ENCODE measurements at places on chromosomes 7 and 10. TPM values are rescaled to one million over a fixed set of nuclear protein-coding genes. Genes with fewer than 3 reads are reported as not detected.

DNA sequence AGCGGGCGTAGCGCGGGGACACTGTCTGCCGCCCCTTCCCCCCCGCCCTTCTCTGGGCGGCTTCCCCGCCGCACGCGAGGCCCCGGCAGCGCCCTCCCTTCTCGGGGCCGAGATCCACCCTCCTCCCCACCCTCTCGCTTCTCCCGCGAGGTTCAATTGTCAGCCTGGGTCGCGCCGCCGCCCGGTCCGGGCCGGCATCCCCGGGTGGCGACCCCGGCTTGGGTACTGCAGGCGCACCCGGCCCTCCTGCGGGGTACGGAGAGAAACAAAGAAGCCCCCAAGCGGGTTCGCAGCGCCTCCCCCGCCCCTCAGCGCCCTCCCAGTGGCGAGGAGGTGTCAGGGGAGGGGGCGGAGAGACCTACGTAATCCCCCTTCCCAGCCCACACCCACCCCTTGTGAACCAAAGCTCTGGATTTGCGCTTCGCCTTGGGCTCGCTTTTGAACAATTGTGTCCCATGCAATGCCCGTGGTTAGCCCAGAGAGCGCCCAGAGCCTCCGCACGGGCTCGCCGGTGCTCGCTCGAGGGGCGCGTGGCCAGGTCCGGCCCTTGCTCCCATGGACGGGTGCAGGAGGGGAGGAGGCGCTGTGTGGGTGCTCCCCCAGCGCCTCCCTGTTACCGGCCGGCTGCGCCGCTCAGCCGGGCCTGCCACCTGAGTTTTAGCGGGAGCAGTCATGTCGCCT lies 634 bp downstream of the HECW1 start:
- H3K4me3 ChIP-seq: no peak overlapping the region
- DNase-seq: no peak
- H3K27ac ChIP-seq: no peak overlapping the region
- peaks cover 73% of the 10 kb centered on the region for H3K27me3 ChIP-seq
- no peaks in the 10 kb centered on the region for H3K36me3 ChIP-seq

GRCh38 chr7:148289630-148290029 lies 300.9 kb upstream of the C7orf33 start:
- no peaks in the 10 kb centered on the region for H3K36me3 ChIP-seq
- no peaks in the 10 kb centered on the region for H3K4me1 ChIP-seq
- no peak overlapping the region for H3K4me3 ChIP-seq

DNA sequence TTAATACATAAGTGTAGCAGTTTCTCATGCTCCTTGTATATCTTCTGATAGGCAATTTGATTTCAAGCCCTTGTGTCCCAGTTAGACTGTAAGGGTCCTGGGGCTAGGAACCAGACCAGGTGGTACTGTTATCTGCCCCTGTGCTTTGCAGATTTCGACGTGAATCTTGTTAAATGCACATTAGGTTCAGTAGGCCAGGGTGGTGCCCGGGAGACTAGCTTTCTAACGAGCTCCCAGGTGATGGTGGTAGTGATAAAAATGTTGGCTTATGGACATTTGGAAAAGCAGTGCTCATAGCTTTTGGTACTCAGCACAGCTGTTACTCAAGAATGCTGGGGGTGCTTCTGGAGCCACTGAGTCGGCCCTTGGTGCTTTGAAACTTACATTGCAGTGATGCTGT lies 64.2 kb downstream of the PRPF18 start:
- no peak overlapping the region for H3K4me3 ChIP-seq
- no peak for DNase-seq
- peaks cover 7% of the 10 kb centered on the region for H3K4me1 ChIP-seq
- H3K27ac ChIP-seq: no peak overlapping the region
- H3K36me3 ChIP-seq: peaks cover 6% of the 10 kb centered on the region
- no peaks in the 10 kb centered on the region for H3K27me3 ChIP-seq

DNA sequence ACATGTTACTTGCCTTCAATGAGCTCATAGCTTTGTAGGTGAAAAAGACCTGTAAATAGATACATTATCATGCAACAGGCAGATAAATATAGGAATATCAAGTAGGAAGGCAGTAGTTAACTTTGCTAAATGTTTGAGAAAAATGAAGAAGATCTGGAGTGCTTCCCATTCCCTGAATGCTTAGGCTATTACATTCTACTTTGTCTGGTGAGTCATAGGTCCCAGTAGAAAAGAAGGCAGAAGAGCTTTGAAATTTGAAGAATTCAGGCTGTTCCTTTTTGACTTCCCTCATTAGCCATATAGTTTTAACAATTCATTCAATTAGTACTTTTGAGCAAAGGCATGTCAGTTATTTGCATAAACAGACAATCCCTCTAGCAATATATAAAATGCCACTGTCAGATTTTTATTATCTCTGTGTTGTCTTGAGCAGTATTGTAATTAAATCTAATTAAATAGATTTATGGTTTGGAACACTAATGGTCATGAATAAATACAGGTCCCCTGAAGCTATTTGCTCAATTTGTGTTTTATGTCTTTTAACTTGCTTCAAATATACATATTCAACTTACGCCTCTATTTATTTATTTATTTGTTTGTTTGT lies 875.0 kb downstream of the REEP3 start:
- no peak overlapping the region for H3K4me3 ChIP-seq
- no peak for DNase-seq
- no peaks in the 10 kb centered on the region for H3K36me3 ChIP-seq
- no peak overlapping the region for H3K27ac ChIP-seq

DNA sequence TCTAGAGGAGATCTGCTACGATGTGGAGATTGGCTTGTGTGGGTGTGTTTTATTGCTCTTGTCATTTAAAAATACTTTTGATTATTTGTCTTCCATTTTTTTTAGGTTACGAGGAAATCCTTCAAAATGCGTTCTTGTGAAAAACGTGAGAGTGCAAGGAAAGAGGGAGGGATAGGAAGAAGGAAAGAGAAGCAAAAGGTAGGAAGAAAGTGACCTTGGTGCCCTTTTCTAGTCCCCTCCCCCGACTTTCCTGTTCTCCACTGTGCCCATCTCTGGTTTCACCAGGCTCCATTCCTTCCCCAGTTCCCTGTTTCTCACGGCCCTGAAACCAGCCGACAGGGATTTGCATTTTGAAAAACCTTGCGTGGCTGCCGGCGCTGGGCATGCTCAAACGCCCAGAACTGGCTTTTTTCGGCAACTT lies 506 bp upstream of the GNAI1 start:
- no peak overlapping the region for H3K4me3 ChIP-seq
- no peak overlapping the region for H3K27ac ChIP-seq
- peaks cover 8% of the 10 kb centered on the region for H3K4me1 ChIP-seq

- H3K27ac ChIP-seq: no peak overlapping the region
- no peak overlapping the region for H3K4me3 ChIP-seq
- no peaks in the 10 kb centered on the region for H3K36me3 ChIP-seq
Measured at GRCh38 chr10:89167915-89168314, 39.2 kb downstream of the CH25H start.

- H3K4me1 ChIP-seq: no peaks in the 10 kb centered on the region
- H3K36me3 ChIP-seq: no peaks in the 10 kb centered on the region
- no peaks in the 10 kb centered on the region for H3K27me3 ChIP-seq
- no peak overlapping the region for H3K27ac ChIP-seq
- DNase-seq: no peak
Measured at GRCh38 chr10:75922435-75922834, 491.0 kb downstream of the LRMDA start.

- H3K4me1 ChIP-seq: no peaks in the 10 kb centered on the region
- no peaks in the 10 kb centered on the region for H3K36me3 ChIP-seq
- no peak overlapping the region for H3K27ac ChIP-seq
- H3K4me3 ChIP-seq: no peak overlapping the region
- peaks cover 8% of the 10 kb centered on the region for H3K27me3 ChIP-seq
Measured at GRCh38 chr10:61066661-61067344, 122.8 kb upstream of the RHOBTB1 start.

DNA sequence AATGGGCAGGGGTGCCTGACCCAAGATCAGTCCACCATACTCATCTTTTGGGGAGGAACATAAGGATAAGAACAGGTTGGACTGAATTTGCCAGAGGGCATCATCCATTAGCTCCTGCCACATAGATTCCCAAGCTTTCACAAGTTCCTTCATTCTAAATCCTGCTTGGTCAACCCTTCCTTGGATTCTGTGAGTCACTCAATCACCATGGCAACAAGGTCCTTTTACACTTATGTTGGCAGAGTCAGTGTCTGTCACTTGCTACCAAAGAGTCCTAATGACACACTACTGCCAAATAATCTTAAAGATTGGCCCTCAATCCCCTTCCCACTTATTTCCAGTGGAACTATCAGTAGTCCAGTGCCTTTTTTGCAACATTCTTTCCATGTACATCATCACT lies 5.0 kb upstream of the LGI1 start:
- H3K36me3 ChIP-seq: no peaks in the 10 kb centered on the region
- peaks cover 16% of the 10 kb centered on the region for H3K27me3 ChIP-seq
- H3K27ac ChIP-seq: no peak overlapping the region
- H3K4me3 ChIP-seq: no peak overlapping the region
- H3K4me1 ChIP-seq: no peaks in the 10 kb centered on the region

DNA sequence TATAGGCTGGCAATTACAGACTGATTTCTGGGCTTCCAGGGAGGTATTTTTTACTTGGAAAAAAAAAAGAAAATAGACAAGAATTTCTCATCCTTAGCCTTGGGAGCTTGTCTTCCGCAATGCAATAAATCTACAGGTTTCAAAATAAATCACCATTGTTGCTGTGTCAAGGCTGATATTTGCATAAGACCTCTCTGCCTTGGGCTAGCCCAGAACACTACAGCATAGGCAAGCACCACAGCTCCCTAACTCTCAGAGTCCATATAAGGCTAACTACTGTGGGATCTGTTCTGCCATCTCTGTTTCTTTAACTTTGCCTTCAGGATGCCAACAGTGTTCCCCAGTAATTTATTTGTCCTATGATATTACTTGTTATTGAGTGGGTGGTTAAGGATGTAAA lies 64.4 kb downstream of the ZWINT start:
- H3K4me3 ChIP-seq: no peak overlapping the region
- no peak for DNase-seq
- H3K4me1 ChIP-seq: no peaks in the 10 kb centered on the region
- no peaks in the 10 kb centered on the region for H3K36me3 ChIP-seq
- H3K27me3 ChIP-seq: no peaks in the 10 kb centered on the region
- no peak overlapping the region for H3K27ac ChIP-seq

DNA sequence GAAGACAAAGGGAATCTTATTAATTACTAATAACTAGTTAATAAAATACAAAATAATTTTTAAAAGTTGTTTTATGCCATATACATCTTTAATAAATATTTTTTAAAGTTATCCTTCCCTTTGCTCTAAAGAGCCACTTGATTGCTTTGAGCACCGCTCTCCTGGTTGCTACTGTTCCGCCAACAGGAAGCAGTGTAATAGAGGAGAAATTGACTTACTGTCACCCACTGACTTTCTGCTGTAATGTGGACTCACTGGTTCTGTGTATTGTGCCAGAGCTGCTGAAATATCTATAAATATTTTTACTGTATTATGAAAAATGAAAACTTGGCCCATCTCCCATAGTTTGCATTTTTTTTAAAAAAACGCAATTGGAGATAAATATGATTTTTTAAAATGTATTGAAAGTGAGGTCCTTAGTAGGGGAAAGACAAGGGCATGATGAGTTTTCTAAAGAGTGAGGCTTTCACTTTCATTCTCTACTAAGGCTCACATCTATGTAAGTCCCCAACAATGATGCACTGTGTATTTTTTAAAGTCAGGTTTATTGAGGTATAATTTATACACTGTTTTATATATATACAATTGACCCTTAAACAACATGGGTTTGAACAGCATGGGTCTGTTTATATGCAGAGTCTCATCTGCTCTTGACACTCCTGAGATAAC lies 100.5 kb downstream of the NPY start:
- H3K4me3 ChIP-seq: no peak overlapping the region
- H3K27me3 ChIP-seq: peaks cover 6% of the 10 kb centered on the region
- no peaks in the 10 kb centered on the region for H3K4me1 ChIP-seq
- no peak overlapping the region for H3K27ac ChIP-seq
- no peak for DNase-seq

DNA sequence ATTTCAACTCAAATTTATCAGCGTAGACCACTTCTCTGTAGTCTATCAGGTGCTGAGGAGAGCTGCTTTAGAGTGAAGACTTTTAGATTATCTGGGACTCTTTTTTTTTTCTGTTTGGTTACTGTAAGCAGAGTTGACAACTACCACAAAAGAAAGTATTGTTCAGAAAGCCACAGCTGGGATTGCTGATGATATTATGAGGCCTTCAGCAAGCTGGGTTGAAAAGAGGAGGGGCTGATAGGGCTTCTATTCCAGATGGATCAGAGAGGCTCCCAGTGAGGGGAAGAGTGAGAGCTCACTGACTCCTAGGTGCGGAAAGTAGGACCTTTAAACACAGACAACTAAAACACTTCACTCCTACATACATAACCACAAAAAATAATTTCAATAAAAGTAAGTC lies 188.5 kb upstream of the FERD3L start:
- no peak overlapping the region for H3K4me3 ChIP-seq
- DNase-seq: no peak
- H3K27me3 ChIP-seq: no peaks in the 10 kb centered on the region

DNA sequence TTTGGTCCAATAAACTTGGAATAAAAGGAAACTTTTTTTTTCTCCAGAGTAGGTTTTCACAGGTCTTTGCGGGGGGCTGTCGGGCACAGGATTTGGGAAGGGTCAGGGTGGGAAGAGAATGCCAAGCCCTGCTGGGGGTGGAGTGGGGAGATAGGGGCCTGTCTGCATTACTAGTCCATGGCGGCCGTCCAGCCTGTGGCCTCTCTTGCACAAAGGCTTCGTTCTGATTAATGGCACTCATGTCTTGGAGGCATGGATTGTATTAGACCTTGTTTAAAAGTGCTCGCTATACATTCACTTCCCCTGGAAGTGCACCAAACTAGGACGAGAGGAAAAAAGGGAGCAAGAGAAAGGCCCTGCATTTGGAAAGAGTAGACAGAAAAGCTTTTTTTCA lies 37.2 kb downstream of the LRMDA start:
- H3K4me3 ChIP-seq: no peak overlapping the region
- H3K36me3 ChIP-seq: no peaks in the 10 kb centered on the region
- no peaks in the 10 kb centered on the region for H3K4me1 ChIP-seq
- H3K27me3 ChIP-seq: no peaks in the 10 kb centered on the region
- no peak overlapping the region for H3K27ac ChIP-seq

DNA sequence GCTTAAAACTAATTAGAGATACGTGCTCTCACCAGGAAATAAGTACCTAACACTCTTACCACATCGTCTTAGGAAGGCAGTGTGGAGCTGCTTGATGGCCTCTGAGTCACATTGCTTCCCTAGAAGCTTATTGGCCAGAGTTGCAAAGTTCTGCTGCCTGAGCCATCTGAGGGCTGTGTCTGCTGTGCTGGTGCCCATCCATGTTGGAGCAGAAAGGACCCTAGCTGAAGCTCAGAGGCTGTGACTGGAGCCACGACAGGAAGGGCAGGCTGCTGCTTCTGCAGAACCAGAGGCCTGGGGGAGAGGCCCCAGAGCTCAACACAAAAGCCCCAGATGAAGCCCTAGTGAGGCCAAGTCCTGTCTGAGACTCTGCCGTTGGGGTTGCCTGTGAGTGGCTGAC lies 64.8 kb upstream of the IGFBP3 start:
- H3K4me1 ChIP-seq: no peaks in the 10 kb centered on the region
- no peak for DNase-seq
- H3K4me3 ChIP-seq: no peak overlapping the region
- no peaks in the 10 kb centered on the region for H3K36me3 ChIP-seq
- no peak overlapping the region for H3K27ac ChIP-seq

GRCh38 chr10:1127629-1128028 lies 71.4 kb downstream of the WDR37 start:
- no peak for DNase-seq
- H3K27me3 ChIP-seq: no peaks in the 10 kb centered on the region
- H3K4me1 ChIP-seq: peaks cover 10% of the 10 kb centered on the region
- H3K36me3 ChIP-seq: peaks cover 78% of the 10 kb centered on the region
- no peak overlapping the region for H3K4me3 ChIP-seq
- H3K27ac ChIP-seq: no peak overlapping the region

C7orf57 gene
- 0.33 TPM for total RNA-seq

SLC29A4 gene
- total RNA-seq: 0.45 TPM

SPDYE1 gene
- total RNA-seq: not detected

AKR1E2 gene
- 4.0 TPM for total RNA-seq

CTTNBP2 gene
- total RNA-seq: not detected

LRIT1 gene
- total RNA-seq: not detected

EIF5AL1 gene
- 1.2 TPM for total RNA-seq

WASHC2C gene
- 40.9 TPM for total RNA-seq
